Naive thymus-derived CD8-positive, alpha-beta T cell (primary cell): ENCODE measurements at places on chromosomes 6 and 20.

GRCh38 chr6:119241111-119241465, 108.5 kb downstream of the MAN1A1 start:
- peaks cover 2% of the 10 kb centered on the region for H3K4me1 ChIP-seq
- DNase-seq, result no peak
- H3K4me3 ChIP-seq, result no peak overlapping the region
- H3K27ac ChIP-seq, result no peak overlapping the region

- H3K27ac ChIP-seq, result no peak overlapping the region
- peaks cover 9% of the 10 kb centered on the region for H3K27me3 ChIP-seq
- H3K4me1 ChIP-seq, result no peaks in the 10 kb centered on the region
- H3K36me3 ChIP-seq, result no peaks in the 10 kb centered on the region
- no peak overlapping the region for H3K4me3 ChIP-seq
- DNase-seq, result no peak
Observed at GRCh38 chr6:80535914-80536565, 429.6 kb downstream of the BCKDHB start.

DNA sequence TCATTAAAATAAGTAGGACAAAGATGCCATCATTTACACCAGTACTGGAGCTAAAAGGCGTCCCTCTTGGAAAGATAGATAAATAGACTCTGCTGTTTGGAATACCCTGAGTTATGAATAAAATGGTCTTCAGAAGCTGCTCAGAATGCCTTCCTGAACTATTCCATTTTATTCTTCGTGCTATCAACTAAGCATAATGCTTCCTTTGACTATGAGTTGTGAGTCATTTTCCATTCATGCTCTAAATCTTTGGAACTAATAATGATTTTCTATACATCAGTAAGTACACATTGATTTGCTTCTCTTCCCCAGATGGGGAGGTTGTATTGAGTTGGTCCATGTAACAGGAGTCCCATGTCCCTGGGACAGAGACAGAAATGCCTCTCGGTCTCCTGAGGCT, 98.3 kb upstream of the PDE7B start:
- no peak overlapping the region for H3K4me3 ChIP-seq
- H3K27me3 ChIP-seq, result peaks cover 2% of the 10 kb centered on the region
- no peaks in the 10 kb centered on the region for H3K36me3 ChIP-seq
- no peak for DNase-seq
- H3K4me1 ChIP-seq, result no peaks in the 10 kb centered on the region
- H3K27ac ChIP-seq, result no peak overlapping the region

GRCh38 chr6:83292900-83293843, 100.0 kb downstream of the RWDD2A start:
- H3K36me3 ChIP-seq, result no peaks in the 10 kb centered on the region
- H3K27ac ChIP-seq, result no peak overlapping the region

DNA sequence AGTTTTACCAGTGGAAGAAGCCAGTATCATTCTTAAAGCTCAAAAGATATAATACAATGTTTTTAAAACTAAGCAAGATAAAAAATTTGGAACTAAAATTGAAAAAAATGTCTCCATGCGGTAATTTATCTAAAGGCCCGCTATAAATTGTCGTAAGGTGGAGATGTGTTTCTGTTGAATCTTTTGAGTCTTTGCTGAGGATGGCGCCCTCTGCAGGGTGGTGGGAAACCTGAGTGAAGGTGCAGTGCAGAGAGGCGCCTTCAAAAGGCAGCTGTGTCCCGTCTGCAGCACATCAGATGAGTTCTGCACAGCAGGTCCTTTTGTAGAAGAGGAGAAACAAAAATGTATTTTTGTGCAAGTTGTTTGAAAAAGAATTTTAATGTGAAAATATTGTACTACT, 29.4 kb upstream of the KIF25 start:
- H3K27ac ChIP-seq, result no peak overlapping the region
- H3K27me3 ChIP-seq, result no peaks in the 10 kb centered on the region
- no peaks in the 10 kb centered on the region for H3K36me3 ChIP-seq
- no peak overlapping the region for H3K4me3 ChIP-seq

- no peak overlapping the region for H3K27ac ChIP-seq
- DNase-seq, result no peak
- H3K36me3 ChIP-seq, result no peaks in the 10 kb centered on the region
- no peaks in the 10 kb centered on the region for H3K27me3 ChIP-seq
- H3K4me1 ChIP-seq, result no peaks in the 10 kb centered on the region
Observed at GRCh38 chr20:2162823-2163166, 61.2 kb downstream of the STK35 start.

DNA sequence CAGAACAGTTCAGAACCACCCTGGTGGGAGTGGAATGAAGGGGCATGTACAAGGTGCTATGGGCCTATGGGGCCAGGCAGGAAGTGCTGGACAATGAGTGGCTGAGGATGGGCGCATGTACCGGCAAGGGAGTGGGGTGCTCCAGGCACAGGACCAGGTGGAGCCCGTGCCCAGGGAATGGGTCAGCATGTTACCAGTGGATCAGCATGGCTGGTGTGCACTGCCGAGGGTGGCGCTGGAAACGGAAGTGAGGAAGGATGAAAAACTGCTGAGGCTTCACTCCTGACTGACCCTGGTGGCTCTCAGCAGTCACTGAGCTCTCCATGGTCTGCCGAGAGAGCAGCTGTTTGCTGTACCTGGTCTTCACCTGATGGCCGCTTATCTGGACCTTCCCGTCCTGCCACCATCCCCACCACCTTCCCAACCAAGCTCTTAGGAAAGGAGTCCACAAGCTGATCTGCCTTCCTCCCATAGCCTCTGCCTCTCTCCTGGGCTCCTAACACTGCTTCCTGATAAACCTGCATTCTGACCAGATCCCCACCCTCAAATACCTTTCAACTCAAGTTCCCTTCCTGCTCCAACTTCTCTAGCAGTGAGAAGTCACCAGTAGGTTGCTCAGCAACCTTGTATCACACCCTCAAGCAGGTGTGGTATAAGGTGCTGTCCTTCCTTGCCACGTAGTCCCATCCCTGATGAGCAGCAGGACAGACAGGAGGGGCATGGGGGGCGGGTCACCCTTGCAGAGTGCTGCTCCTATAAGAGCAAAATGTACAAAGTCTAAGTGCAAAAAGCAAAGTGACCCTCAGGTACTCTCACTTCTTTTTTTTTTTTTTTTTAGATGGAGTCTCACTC, 7.1 kb downstream of the UQCC2 start:
- H3K4me3 ChIP-seq, result no peak overlapping the region
- no peaks in the 10 kb centered on the region for H3K36me3 ChIP-seq
- H3K27ac ChIP-seq, result no peak overlapping the region
- peaks cover 30% of the 10 kb centered on the region for H3K4me1 ChIP-seq
- no peaks in the 10 kb centered on the region for H3K27me3 ChIP-seq
- DNase-seq, result no peak

DNA sequence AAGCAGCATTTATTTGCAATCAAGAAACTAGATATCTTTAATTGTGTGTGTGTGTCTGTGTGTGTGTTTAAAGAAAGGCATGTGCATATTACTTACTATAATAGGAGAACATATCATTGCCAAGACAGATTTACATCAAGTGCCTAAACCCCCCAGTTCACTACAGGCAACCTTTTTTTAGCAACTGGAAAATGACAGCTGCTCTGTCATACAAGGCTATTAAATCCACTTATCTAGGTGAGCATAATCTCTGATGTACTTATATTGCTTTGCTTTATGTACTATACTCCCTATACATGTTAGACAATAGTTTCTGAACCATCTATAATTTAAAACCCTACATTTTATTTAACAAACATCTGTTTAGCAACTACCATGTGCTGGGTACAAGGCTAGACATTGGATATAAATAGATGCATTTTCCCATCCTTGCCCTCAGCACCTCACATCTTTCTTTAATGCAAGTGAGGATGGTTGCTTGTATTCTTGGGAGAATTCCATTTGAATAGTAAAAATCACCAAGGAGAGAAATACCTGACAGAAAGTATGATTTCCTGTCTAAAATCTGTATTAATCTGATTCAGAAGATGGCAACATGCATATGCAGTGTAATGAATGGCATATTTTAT, 398.3 kb downstream of the LAMA2 start:
- DNase-seq, result no peak
- H3K36me3 ChIP-seq, result no peaks in the 10 kb centered on the region
- H3K27ac ChIP-seq, result no peak overlapping the region
- peaks cover 10% of the 10 kb centered on the region for H3K4me1 ChIP-seq
- H3K27me3 ChIP-seq, result no peaks in the 10 kb centered on the region

DNA sequence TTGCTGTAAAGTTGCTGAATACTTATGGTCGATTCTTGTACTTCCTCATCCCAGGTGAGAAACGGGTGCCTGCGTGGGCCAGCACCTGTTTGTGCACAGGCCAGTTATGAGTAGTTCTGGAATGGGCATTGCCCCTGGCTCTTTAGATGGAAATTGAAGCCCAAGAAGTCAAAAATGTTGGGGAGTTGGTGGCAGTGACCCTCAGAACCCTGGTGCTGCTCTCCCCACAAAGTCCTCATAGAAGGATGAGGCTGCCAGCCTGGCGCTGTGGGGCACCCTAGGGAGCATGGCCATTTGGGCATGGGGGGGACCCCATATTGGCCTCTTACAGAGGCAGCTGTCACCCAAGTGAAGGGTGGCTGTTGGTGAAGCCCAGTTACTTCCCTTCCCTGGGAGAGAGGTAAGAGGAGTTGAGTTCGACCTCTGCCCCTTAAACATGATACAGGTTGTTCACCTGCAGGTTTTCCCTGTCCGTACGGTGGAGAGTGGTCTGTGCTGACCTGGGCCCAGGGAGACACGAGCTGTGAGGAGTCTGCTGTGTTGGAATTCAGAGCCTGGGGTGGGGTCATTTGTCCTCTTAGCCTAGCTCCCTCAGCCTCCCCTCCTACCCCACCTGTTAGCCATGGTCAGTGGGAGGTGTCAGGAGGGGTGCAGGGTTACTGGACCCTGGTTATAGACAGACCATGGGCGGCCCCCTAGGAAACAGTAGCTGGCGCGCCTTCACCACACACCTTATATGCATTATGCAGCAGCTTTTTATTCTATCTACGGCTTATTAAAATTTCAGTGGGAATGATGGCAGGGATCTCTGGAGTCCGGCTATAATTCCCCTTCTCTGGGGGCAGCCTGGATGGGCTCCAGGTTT, 4.9 kb downstream of the HMGA1 start:
- no peak for DNase-seq
- H3K36me3 ChIP-seq, result peaks cover 53% of the 10 kb centered on the region
- H3K4me1 ChIP-seq, result peaks cover 71% of the 10 kb centered on the region

DNA sequence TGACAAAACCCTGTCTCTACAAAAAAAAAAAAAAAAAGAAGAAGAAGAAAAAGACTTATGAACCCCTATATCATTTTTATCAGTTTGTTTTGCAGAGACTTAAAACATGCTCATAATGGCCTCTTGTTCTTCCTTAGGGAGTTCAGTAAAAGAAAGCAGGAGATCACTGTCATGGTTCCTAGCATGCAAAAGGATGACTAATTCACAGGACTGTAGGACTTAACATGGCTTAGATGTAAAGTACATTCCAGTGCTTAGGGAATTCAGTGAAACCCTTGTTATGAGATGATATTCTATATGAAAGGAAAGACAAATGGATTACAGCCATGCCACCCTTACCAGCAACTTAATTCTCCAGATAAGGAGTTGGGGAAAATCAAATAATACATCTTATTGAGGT, 29.5 kb downstream of the EEF1A1 start:
- peak overlapping the region; percentile 57 for H3K27ac ChIP-seq
- no peak for DNase-seq
- no peak overlapping the region for H3K4me3 ChIP-seq
- H3K27me3 ChIP-seq, result no peaks in the 10 kb centered on the region
- peaks cover 34% of the 10 kb centered on the region for H3K36me3 ChIP-seq
- H3K4me1 ChIP-seq, result no peaks in the 10 kb centered on the region

GRCh38 chr6:80454197-80454596, 347.7 kb downstream of the BCKDHB start:
- H3K27ac ChIP-seq, result no peak overlapping the region
- H3K27me3 ChIP-seq, result no peaks in the 10 kb centered on the region
- no peak overlapping the region for H3K4me3 ChIP-seq

DNA sequence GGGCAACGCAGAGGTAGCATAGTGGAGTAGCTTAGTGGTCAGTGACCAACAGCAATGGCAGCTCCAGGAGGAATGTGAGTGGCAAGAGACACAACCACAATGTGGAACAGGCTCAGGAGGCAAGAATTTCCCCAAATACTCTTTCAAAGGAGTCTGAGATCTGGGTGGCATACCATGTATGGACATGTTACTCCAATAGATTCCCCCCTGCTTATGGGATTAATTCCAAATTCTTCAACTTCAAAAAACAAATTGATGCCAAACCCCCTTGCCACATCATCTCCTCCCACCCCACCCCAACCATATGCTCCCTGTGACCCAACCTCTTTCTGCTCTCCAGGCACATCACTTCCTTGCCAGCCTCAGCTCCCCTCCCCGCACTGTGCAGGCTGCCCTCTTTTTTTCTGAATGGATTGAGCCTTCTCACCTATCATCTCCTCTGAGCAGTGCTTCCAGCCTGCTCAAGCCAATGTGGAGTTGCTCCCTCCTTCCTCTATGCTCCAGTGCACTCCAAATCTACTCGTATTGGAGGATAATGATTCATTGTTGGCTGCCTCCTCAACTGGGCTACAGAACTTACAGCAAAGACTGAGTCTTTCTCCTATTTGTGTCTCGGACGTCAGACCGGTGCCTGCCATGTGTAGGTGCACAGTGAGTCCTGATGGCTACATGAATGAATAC, 93.0 kb upstream of the CEP85L start:
- no peak overlapping the region for H3K4me3 ChIP-seq
- no peaks in the 10 kb centered on the region for H3K36me3 ChIP-seq
- no peaks in the 10 kb centered on the region for H3K27me3 ChIP-seq
- no peak for DNase-seq

DNA sequence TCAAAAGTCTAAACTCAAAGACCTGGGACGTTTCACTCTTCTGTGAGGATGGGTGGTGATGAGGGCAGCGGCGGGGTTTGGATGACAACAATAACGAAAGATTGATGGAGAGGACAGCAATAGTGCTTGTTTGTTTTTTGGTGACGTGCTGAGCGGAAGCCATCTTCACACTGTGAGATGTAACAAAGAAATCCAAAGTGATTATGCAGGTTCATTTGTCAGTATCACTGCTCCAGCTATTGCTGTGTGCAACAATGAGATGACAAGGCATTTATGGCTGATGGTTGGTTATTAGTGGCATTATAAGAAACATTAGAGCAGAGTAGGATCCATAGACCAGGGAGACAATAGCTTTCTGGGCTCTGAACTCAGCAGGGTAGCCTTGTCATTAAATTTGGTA, 306.7 kb downstream of the RNF144B start:
- no peak overlapping the region for H3K27ac ChIP-seq
- no peaks in the 10 kb centered on the region for H3K36me3 ChIP-seq
- H3K4me1 ChIP-seq, result no peaks in the 10 kb centered on the region
- DNase-seq, result no peak
